ENCODE measurements at places on chromosomes 2 and 18. TPM values are rescaled to one million over a fixed set of nuclear protein-coding genes. Genes with fewer than 3 reads are reported as not detected.

PSTPIP2 gene
- total RNA-seq = 9.2 TPM

TTC27 gene
- 17.9 TPM for total RNA-seq

NEB gene
- 5.5 TPM for total RNA-seq

DNA sequence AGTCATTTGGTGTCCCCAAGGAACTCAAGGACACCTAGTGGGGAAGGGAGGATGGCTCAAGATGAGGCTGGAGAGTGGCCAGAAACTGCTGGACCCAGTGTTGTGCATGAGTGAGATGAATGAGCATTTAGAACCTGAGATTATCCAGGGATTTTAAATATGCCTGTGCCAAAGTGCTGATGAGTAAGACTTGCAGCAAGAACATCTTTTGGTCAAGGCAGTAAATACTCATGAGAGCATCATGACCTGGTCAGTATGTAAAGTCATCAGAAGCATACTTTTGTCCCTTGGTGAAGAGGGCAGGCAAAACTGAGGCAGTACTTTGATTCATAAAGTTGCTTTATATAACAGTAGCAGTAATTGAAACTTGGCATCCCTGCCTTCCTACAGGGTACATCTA, 3.1 kb upstream of the SPP2 start:
- H3K36me3 ChIP-seq = no peaks in the 10 kb centered on the region
- no peaks in the 10 kb centered on the region for H3K4me1 ChIP-seq
- DNase-seq = no peak

GRCh38 chr2:3264010-3264744, 113.4 kb downstream of the EIPR1 start:
- no peak overlapping the region for H3K27ac ChIP-seq
- no peak for DNase-seq
- H3K4me1 ChIP-seq = peaks cover 18% of the 10 kb centered on the region
- no peaks in the 10 kb centered on the region for H3K36me3 ChIP-seq
- no peak overlapping the region for H3K4me3 ChIP-seq

DNA sequence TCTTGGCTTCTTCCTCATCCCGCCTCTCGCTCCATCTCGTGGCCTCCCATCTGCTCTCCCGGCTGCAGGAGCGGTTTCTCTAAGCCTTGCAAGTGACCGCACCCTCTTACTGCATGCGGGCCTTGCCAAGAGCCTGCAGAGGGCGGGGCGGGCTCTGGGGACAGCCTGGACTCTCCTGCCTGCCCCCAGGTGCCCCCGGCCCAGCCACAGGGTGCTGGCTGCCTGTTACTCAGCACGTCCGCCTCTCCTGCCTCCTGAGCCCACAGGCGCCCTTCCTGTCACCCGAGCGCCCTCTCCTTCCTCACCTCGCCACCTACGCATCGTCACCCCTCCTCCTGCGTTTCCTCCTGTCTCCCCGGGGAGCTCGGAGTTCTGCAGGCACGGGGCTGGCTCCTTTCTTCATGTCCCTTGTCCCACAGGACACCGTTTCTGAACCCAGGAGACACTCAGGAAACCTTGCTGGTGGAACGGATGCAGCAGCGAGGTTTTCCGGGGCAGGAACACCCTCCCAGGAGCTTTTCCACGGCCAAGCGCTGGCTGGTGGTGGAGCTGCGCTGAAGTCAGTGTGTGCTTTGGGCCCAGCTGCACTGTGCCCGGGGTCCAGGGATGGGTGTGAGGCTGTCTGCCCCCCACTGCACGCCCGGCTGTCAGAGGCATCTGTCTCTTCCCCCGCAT, 28.5 kb downstream of the HPCAL1 start:
- H3K4me3 ChIP-seq = no peak overlapping the region
- no peak overlapping the region for H3K27ac ChIP-seq
- peaks cover 15% of the 10 kb centered on the region for H3K4me1 ChIP-seq
- no peaks in the 10 kb centered on the region for H3K36me3 ChIP-seq
- no peaks in the 10 kb centered on the region for H3K27me3 ChIP-seq
- DNase-seq = peak; percentile 82

Data from endodermal cell (in vitro differentiated cells).